ENCODE measurements at places on chromosomes 6 and 20.
A peak's percentile ranks its signal among the peaks of the same experiment; 100 is the strongest.

GRCh38 chr20:62929051-62929538 lies 2.8 kb upstream of the DIDO1 start:
- DNase-seq: peak; percentile 27

DNA sequence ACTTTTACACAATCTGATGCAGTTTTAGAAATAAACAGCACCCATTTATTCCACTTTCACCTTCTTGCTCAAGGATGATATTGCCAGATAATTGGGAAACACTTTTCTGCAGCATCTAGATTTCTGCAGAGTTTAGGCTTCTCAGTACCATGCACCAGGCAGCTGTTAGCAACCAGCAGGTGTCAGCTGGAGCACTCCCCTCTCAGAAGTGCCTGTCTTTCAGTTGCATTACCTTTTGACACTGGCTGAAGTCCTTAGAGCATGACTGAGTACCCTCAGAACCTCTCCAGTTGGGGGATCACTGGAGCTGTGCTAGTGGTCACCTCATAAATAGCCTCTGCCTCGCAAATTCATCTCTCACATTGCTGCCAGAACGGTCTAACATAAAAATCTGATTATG lies 91.2 kb downstream of the DNAH8 start:
- DNase-seq: no peak

DNA sequence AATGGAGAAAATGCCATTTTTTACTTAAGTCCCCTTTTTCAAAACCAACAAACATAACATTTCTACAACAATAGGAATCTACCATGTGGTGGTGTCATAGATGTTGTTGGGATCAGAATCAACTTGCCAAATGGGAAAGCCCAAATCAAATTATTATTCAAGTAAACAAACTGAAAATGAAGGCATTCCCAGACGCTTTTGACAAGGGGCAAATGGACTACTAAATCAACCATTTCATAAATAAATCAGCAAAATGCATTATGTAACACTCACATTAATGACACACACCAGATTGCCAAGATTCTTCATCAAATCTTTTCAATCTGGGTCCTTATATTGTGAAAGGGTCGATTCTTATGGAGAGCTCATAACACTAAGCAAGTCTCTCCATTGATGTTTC lies 375.6 kb downstream of the KIF16B start:
- DNase-seq: no peak

DNA sequence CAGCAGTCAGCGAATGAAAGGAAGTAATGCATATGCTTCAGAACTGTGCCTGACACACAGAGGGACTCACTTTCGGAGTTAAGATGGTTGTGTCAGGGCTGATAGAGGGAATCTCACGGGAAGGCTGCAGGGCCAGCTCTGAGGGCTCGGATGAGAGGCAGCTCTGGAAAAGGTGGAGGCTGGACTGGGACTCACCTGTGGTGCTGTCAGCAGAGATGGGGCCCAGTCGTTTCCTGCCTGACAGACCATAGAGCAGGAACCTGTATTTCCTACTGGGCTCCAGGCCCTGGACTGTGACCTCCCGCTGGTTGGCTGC lies 9.3 kb downstream of the CYP21A2 start:
- no peak for DNase-seq

- DNase-seq: no peak
Observed at GRCh38 chr6:119348096-119348747, 1.3 kb downstream of the MAN1A1 start.

DNA sequence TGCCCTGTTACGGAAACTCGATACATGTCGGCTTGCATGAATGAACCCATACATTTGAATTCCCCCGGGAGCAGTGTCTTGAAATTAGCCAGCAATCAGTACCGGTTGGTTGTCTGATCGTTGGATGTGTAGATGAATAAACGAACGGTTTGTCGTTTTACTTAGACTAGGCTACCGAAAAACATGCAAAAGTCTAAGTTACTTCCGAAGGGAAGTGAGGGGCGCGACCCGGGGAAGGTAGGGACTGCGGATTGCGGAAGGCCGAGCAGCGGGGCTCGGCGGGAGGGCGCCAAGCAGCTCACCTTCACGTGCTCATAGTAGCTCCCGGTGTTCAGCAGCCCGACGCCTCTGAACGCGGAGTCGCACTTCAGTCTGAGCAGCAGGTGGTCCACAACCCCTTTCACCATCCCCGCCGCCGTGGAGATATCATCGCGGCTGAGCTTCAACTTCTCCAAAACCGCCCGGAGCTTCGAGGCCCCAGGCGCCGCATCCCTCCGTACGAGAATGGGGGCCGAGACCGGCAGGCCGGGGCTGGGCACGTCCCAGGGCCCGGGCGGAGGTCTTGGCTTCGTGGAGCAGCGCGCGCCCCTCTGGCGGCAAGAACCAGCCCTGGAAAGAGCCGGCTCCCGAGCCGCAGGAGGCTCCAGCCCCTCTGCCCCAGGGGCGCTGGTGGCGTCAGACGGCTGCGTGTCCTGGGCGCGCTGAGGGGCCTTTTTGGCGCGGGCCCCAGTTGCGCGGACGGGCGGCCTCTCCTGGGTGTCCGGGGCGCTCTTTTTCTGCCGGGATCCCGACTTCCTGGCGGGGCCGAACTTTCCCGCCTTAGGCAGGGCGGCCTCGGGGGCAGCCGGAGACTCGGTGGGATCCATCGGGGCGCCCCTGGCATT lies 632 bp downstream of the CGAS start:
- DNase-seq: peak; percentile 12

DNA sequence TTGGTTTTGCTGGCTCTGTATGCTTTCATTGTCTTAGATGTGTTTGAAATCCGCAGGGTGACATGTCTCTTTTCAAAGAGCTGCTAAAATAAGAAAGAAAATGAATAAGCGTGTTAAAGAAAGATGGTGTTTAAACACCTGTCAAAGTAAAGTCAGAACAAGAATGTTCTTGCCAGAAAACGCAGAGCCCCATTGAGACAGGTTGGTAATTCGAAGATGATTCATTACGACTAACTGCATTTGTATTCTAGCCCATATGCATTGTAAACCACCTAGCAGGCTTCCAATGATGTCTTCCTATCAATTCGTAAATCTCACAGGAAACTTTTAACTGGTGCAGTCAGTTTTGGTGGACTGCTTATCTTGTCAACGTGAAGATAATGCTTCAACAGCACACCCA lies 16.8 kb downstream of the PHACTR2 start:
- DNase-seq: no peak

DNA sequence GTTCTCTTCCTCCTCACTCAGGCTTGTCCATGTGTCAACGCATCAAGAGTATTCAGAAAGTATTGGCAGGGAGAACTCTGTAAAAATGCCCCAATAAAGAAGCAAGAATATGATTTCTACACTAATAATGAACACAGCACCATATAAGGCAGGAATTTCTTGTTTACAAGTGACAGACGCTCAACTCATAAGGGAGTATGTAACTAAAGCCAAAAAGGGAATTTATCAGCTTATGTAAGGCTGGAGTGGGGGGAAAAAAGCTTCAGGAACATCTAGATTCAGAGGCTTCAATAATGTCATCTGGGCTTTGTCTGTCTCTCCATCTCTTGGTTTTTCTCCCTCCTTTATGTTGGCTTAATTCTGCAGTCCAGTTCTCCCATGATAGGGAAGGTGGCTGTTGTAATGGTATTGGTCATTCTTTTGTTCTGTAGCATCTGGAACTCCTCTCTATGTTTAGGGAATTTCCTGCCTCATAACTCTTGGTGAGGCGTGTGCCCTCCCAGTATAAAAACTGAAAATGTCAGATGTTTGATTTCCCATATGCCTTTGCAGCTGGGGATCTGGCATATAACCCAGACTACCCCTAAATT lies 125.1 kb upstream of the COL21A1 start:
- DNase-seq: no peak

DNA sequence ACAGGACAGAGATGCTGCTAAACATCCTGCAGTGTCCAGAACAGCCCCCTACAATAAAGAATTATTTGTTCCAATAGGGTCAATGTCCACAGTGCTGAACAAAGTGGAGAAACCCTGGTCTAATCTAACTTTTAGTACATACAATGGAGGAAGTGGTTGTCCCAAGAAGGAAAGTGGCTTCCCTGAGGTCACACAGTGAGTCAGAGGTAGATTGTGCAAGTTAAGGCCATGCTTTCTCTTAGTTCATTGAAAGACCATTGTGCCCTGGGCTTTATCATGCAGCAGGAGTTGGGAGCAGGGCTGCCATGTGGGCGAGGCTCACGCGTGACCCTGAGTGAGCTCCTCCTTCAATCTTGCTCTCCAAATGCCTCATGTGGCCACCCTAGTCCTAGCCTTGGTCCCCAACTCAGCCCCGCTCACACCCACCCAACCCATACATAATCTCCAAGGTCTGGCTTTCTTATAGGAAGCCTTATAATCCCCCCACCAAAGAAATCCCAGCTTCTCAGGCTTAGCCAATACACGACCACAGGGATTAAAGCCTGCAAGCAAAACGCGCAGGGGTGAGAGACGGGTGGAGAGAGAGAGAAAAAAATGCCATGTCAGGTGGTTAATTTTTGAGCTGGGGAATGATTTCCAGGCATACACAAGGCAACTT lies 19.9 kb downstream of the SLC13A3 start:
- no peak for DNase-seq

DNA sequence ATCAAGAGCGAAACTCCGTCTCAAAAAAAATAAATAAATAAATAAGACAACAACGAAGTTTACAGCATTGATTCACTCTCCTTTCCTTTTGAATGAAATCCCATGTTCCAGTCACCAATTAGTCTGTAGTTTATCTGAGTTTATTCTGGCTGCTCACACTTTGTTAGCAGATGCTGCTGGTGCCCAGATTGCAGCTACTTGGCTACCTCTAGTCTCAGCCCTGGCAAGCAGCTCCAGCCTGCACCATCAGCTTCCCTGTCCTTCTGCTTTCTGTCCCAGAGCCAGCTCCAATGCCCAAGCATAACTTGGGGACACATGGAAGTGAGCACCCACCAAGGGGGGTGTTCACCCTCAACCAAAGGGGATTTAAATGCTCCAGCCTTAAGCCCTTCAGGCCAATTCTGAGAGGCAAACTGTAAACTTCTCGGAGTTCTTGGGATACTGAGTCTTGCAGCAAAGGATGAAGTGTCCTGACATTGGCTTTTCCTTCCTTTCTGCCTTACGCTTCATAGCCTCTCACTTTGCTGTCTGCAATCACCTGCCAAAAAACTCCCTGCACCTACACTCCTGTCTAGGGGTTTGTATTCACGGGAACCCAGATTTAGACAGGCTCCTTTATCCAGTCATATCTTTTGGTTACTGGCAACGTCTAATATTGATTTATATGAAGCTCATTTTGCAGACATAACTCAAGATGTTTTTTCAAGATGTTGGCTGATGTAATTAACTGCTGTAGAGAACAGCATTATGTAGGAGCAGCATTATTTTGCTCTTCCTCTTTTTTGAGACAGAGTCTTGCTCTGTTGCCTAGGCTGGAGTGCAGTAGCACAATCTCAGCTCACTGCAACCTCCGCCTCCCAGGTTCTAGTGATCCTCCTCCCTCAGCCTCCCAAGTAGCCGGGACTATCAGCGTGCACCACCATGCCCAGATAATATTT lies 9.8 kb upstream of the TASP1 start:
- no peak for DNase-seq

- no peak for DNase-seq
Observed at GRCh38 chr6:36337814-36338213, 1.1 kb upstream of the BNIP5 start.

DNA sequence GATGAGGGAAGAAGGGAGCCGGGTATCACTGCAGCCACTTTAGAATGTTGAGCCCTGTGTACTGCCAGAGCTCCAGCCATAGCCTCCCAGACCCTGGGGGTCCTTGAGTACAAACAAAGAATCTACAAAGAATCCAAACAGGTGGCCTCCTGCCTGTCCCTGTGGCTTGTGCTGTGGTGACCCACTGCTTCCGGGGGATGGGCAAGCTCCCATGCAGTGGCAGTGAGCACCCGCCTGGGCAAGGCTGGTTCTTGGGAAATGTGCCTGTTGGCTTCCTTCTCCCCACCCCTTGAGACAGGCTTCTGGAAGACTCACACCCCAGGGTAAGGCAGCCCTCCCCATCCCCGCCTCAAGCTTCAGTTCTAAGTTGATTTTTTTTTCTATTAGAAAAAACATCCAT lies 13.9 kb downstream of the SIRPA start:
- DNase-seq: no peak

GRCh38 chr20:5753814-5754213 lies 3.6 kb downstream of the SHLD1 start:
- no peak for DNase-seq

DNA sequence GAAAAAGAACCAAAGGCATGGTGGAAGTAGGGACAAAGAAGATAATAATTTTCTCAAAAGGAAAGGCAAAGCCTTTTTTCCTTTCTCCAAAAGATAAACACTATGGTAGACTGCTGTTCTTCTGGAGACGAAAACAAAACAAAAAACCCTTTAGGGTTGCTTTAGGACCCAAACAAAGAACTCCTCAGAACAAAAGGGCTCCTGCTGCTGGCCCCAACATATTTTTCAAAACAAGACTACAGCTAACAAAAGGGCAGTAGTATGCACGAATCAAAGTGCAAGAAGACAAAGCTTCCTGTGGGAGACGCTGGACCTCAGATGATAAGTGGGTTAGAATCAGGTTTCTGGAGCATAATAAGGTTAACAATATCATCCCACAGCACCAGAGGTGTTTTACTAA lies 15.8 kb downstream of the NCOA5 start:
- DNase-seq: no peak

GRCh38 chr6:159090530-159091480 lies 46.0 kb upstream of the TAGAP start:
- no peak for DNase-seq

DNA sequence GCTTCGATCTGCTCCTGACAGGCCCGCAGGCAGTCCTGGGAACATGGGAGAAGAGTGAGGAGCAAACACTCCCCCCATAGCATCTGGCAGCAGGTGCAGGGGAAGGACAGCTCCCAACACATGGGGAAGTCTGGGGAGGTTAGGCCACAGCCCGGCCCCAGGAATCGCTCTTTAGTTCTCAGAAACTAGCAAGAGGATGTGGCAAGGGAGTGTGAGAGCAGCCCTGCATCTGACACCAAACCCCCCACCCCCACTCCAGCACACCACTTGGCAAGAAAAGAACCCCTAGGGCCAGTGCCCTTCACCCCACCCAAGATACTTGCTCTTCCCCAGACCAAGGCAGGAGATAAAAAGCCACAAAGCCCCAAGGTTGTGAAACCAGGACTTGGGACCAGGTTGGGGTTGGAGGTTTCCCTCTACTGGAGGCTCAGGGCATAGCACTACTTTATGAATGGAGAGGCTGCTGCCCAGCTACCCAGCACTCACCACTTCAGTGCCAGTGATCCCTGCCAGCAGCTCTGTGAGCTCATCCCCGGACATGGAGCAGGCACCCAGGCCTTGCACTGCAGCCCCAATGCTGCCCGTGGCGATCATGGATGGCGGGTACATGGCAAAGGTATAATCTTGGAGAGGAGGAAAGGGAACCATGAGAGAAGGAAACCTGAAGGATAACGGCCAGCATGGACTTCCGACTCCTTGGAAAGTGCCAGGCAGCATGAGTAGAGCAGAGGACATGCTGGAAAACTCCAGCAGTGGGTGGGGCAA lies 5.4 kb downstream of the CCND3 start:
- peak; percentile 53 for DNase-seq

- no peak for DNase-seq
Observed at GRCh38 chr6:148385379-148385778, 42.7 kb downstream of the SASH1 start.

- no peak for DNase-seq
Observed at GRCh38 chr6:26215585-26216358, 128.5 kb downstream of the HFE start.

GRCh38 chr6:139369068-139369467 lies 5.4 kb downstream of the CITED2 start:
- no peak for DNase-seq

- DNase-seq: no peak
Observed at GRCh38 chr6:4008324-4009047, 70.5 kb downstream of the FAM217A start.

- no peak for DNase-seq
Observed at GRCh38 chr6:7062451-7063162, 45.2 kb upstream of the RREB1 start.

GRCh38 chr6:402901-403658 lies 11.5 kb downstream of the IRF4 start:
- no peak for DNase-seq
